Activated T-helper 2 cell treated with anti-CD3 and anti-CD28 coated beads, Interferon-gamma antibody, Interleukin-2, Interleukin-4, amounts not matched to agents 10 μg/mL and 5 μg/mL and 100 μg/mL, durations not matched to agents 14 hours and 24 hours and 36 hours (primary cell): ENCODE measurements at places on chromosomes 3 and 15. TPM values are rescaled to one million over a fixed set of nuclear protein-coding genes. Genes with fewer than 3 reads are reported as not detected.

The ANKRD63 gene
- 0.41 and 0.48 TPM in 2 replicates for total RNA-seq

- DNase-seq = no peak
These were observed 95.4 kb downstream of the PLOD2 start for GRCh38 chr3:146065573-146066006.

The VPS18 gene
- total RNA-seq = 12.6 and 13.1 TPM in 2 replicates

The COPS2 gene
- 85.1 and 94.7 TPM in 2 replicates for total RNA-seq

The IQCF5 gene
- total RNA-seq = not detected in 2 replicates

The ACKR4 gene
- not detected in 2 replicates for total RNA-seq

GRCh38 chr3:128549283-128550112 is 56.5 kb upstream of the GATA2 start:
- DNase-seq = no peak

DNA sequence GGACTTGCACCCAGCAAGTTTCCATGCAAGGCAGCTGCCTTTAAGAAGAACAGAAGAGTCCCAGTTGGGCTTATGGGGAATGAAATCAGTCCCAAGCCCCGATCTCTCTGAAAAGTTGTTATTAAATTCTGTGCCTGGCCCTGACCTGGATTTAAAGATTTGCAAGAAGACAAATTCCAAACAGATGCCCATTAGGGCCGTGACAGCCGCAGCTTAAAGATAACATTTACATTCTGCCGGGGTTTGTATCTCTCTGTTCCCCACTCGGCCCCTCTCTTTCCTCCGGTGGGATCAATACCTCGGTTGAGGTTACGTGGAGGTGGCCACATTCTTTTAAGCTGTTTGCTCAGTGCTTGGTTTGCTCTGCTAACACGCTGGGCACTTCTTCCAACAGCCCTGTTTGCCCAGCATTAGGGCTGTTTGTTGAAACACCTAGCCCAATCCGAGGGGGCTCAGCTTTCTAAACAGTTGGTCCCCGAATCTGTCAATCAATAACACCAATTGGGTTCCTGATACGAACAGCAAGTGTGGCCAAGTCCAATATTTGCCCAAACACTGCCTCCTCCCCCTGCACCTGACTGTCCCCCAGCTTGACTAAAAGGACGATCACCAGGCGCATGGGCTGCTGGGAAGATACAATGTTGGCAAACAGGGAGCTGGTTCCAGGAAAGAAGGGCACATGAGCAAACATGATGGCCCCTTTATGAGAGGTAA is 108.6 kb downstream of the RPLP1 start:
- no peak for DNase-seq

The INKA1 gene
- total RNA-seq = 1.2 and 2.3 TPM in 2 replicates

The FETUB gene
- not detected in 2 replicates for total RNA-seq

DNA sequence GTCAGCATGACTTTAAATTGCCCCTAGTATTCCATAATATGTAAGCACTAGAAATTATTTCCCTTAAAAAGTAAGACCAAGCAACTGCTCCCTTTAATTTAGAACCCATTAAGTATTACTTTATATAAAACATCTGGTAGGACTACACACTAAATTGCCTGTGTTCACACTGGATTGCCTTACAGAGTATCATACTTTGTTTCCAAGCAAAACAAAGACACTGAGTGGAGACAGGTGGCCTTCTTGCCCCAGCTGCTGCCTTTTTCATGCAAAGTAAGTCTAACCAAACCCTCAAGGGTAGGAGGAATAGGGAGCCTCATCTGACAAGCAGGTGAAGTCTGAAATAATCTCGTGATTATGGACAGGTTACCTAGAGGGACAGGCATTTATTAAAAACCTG is 87.3 kb downstream of the PEX5L start:
- no peak for DNase-seq

- no peak for DNase-seq
These were observed 38.6 kb downstream of the STT3B start for GRCh38 chr3:31571325-31571724.

The ITIH4 gene
- total RNA-seq = 3.6 and 4.8 TPM in 2 replicates

GRCh38 chr3:188646592-188646991 is 492.6 kb downstream of the LPP start:
- DNase-seq = no peak

DNA sequence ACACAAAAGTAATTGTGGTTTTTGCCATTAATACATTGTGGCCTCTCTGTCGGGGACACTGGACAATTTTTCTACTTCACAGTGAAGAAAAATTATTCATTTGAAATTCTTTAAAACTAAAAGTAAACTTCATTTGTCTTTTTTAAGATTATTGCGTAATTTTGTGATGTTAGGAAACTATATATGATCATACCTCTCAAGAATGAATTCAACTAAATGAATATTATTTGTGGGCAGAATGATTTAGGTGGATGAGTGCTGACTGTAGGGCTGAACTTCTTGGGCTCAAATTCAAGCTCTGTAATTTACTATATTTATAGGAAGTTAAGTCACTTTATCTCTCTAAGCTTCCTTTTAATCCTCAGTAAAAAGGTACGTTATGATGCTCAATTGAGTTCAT is 441.2 kb downstream of the ROBO1 start:
- no peak for DNase-seq
